Keratinocyte (primary cell): ENCODE measurements at places on chromosomes 11 and 22.

- no peak for DNase-seq
Measured at GRCh38 chr22:19520566-19521305, 3.5 kb downstream of the CLDN5 start.

DNA sequence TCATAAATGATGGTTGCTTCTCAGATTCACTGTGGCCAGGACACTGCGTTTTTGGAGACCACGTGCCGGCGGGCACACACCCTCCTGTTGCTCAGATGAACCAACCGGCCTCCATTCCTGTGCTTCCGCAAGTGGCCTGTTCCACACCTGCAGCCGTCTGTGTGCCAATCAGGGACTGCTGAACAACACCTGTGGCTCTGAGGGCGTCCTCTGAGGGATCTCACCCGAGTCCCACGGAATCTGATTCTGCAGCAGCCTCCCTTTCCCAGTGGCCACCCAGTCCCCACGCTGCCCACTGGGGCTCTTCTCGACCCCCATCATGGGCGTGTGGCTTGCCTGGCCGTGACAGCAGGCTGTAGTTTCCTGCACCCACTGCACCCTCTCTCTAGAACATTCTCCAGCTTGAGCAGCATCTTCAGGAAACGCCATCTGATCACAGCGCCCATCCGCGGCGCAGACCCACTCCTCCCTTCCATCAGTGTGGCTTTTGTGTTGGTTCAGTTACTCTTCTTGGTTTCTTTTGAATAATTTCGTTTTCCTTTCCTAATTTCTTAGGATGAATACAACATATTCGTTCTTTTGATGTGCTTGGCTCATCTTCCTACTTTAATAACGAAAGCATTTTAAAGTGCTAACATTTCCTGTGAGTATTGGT lies 100.3 kb upstream of the SLC22A12 start:
- DNase-seq, result no peak

DNA sequence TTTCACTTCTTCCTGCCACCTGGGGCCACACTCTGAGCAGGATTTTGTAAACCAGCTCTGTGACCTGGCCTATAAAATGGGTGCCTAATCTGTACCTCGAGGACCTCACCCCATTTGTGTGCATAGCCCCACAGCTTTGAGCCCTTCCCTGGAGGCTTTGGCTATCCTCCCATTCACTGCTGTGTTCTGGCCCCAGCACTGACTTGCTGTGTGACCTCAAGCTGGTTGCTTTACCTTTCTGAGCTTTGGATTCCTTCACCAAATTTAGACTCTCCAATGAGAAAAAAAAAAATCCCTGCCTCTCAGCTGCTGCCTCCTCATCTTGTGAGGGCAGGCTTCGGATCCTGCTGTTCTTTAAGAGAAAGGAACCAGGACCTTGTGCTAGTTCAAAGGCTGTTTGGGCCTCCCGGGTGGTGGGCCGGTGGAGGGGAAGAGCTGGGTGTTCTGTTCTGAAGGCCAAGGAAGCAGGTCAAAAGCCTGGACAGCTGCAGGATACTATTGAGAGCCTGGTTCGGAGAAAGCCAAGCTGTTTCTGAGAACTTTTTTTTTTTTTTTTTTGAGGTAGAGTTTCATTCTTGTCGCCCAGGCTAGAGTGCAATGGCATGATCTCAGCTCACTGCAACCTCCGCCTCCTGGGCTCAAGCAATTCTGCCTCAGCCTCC lies 1.1 kb upstream of the PYGM start:
- DNase-seq, result no peak

- no peak for DNase-seq
Measured at GRCh38 chr11:66020618-66021357, 5.5 kb downstream of the CATSPER1 start.

GRCh38 chr11:575313-575995 lies 816 bp upstream of the PHRF1 start:
- DNase-seq, result no peak

- no peak for DNase-seq
Measured at GRCh38 chr11:100956351-100956750, 173.3 kb downstream of the PGR start.
